ENCODE measurements at places on chromosomes 4 and X. TPM values are rescaled to one million over a fixed set of nuclear protein-coding genes. Genes with fewer than 3 reads are reported as not detected.

MFSD8 gene
- total RNA-seq = 64.4 TPM

TRIM60 gene
- total RNA-seq = not detected

DNA sequence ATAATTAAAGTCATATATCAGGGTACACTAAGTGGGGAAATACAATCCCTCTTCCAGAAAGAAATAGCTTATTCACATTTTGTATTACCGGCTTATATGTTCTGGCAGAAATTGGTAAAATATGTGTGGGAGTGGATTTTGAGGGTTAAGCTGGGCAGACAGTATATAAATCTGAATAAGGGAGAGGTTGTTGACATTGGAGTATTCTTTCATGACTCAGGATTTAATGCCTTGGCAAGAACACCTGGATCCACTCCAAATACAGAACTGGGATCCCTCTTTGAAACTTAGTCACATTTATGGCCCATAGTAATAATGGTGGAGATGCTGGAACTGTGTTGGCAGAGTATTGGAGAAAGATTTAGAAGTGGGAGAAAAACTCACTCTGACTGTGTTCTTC lies 54.3 kb upstream of the TET2 start:
- no peak for DNase-seq

GRCh38 chr4:90641861-90642599 lies 514.8 kb downstream of the CCSER1 start:
- DNase-seq = no peak

- DNase-seq = no peak
These were observed 4.5 kb downstream of the CUL4B start for GRCh38 chrX:120556251-120556650.

GRCh38 chr4:89368861-89369260 lies 61.3 kb upstream of the GPRIN3 start:
- no peak for DNase-seq

DNA sequence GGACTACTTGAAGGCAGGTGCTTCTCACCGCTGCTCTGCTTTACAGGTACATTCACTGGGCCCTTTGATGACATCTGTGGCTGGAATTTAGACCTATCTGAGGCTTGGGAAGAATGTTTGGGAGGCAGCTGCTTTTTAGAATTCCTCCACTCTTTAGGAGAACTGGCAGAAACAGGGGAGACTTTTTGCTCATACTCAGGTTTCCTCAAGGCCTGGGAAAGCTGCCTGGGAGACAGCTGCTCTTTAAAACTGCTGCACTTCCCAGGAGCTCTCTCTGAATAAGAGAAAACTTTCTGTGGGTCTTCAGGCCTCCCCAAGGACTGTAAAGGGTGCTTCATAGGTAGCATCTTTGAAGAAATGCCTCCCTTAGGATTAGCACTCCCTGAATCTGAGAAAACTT lies 14.3 kb downstream of the CT47C1 start:
- no peak for DNase-seq

- DNase-seq = no peak
These were observed 122.5 kb upstream of the HCCS start for GRCh38 chrX:10988653-10989052.

PPEF2 gene
- not detected for total RNA-seq

DNA sequence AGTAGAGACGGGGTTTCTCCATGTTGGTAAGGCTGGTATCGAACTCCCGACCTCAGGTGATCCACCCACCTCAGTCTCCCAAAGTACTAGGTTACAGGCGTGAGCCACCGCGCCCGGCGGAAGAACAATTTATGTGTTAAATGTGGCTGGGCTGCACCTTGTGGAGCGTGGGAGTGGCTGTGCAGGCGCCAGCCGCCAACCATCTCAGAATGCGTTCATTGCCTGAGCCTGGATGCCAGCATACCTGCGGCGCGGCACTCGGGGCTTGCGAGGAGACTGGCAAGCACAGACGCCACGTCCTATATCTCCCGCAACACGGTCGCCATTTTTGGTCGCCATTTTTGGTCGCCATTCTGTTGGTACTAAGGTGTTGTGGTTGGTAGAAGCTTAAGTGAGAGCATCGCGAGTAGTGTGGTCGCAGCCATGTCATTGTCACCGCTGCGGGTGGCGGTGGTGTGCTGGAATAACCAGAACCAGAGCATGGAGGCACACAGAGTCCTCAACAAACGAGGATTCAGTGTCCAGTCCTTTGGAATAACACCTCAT lies 193.6 kb upstream of the HTR2C start:
- no peak for DNase-seq

- no peak for DNase-seq
These were observed 223.0 kb downstream of the PAPSS1 start for GRCh38 chr4:107497054-107497453.

GLRA2 gene
- 1.6 TPM for total RNA-seq

IBSP gene
- not detected for total RNA-seq

TMEM31 gene
- not detected for total RNA-seq

DNA sequence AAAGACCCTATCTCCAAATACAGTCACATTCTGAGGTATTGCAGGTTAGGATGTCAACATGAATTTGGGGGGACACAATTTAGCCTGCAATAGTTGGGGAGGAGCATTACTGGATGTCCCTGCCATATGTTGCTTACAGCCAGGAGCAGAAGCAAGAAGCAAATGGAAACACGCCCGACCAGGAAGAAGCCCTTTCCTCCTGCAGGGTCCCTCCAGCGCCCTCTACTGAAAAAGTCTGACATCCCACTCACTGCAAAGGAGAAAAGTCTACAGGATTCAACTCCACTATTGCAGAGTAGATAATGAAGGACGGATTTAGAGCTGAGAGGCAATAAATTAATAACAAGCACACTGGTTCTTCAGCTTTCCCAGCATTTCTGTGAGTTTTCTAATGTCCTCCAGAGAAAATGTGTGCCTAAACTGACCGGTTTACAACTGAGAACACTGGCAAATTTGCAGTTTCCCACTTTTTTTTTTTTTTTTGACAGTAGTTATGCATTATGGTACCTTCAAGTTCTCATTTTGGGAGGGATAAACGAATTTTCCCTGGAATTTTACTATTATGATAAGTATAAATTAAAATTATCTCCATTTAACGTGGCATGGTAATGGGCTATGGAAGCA lies 31.7 kb downstream of the COQ2 start:
- no peak for DNase-seq

DNA sequence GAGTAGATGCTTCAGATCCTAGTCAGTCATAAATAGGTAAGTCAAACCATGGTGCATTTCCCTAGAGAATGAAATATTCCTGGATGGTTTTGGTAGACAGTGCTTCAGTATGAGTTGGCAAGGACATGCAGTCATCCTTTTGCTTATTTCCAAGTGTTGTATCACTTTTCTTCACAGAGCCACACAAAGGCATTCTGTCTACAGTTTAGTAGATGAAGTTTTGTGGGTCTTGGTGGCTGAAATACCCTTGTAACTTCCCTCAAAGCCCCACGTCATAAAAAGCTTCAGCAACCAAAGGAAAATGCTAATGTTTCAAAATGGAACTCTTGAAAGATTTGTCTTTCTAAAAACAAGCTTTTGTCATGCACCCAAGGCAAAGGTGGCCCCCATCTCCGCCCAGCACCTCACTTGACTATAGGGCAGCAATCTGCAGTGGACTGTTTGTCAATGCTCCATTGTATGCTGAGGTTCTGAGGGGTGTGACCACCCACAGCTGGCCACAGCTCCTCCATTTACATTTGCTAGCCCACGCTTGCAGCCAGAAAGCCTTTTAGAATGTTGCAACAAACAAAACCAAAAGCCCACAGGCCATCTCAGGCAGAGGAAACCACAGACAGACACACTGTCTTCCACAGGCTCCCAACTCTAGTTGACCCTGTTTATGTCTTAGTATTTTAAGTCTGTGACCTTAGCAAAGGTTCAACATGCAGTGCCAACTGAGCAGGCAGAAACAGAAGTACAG lies 87.1 kb upstream of the FAM9C start:
- no peak for DNase-seq

TSPAN6 gene
- total RNA-seq = 76.8 TPM

APOO gene
- total RNA-seq = 10.6 TPM

STAP1 gene
- 0.63 TPM for total RNA-seq

DNA sequence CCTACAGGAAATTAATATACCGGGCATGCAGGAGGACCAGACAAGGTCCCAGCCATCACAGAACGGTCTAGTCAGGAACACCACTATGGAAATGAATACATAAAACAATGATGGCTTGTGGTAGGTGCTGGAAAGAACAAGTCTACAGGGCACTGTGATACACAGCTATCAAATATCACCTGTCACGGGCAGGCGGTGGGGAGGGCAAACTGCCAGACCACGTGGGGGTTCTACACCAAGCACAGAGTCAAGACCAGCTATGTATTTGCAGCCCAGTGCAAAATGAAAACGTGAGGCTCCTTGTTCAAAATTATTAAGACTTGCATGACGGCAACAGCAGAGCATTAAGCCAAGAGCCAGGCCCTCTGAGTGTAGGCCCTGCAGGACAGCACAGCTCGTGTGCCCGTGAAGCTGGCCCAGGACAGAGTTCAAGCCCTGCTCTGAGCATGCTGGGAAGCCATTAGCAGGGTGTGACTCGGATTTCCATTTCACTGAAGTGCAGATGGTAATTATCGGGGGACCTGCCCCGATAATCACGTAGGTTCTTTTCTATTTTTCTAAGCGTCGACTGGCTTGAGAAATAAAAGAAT lies 83.6 kb downstream of the JAKMIP1 start:
- DNase-seq = no peak

MAOB gene
- 12.3 TPM for total RNA-seq

RTL9 gene
- 0.48 TPM for total RNA-seq

- peak; percentile 2 for DNase-seq
These were observed 232.3 kb downstream of the PABPC4L start for GRCh38 chr4:133969202-133969848.

PRRG3 gene
- 15.2 TPM for total RNA-seq

SPANXN4 gene
- total RNA-seq = not detected

FMR1 gene
- 87.0 TPM for total RNA-seq

DNA sequence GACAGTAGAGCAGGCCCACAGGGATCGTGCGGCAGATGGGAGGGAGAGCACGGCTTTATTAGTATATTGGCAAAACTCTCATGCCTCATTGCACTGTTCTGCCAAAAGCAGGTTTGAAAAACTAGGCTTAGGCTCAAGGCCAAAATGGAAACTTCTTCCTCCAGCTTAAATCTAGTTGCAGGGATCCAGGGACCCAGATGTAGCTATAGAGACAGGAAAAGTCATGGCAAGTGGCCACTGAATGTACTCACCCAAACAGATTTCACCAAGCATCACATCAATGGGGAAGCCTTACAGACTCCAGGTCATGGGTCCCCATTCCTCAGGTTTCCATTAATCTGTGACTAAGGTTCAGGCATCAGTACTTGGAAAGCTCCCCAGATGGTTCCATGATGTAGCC lies 149.2 kb downstream of the STK32B start:
- DNase-seq = no peak

DNA sequence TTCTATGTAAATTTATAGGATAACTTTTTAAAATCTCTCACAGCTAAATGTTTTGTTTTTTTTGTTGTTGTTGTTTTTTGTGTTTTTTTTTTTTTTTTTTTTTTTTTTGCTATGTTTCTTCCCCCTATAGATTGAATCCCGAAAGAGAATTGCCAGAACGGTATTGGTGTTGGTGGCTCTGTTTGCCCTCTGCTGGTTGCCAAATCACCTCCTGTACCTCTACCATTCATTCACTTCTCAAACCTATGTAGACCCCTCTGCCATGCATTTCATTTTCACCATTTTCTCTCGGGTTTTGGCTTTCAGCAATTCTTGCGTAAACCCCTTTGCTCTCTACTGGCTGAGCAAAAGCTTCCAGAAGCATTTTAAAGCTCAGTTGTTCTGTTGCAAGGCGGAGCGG lies 4.1 kb downstream of the BRS3 start:
- no peak for DNase-seq

GRCh38 chr4:81773557-81773956 lies 301.9 kb upstream of the RASGEF1B start:
- DNase-seq = no peak

MEPE gene
- not detected for total RNA-seq

GLRA3 gene
- total RNA-seq = 0.16 TPM

TLR6 gene
- 8.8 TPM for total RNA-seq

- no peak for DNase-seq
These were observed 11.9 kb downstream of the RPS6KA3 start for GRCh38 chrX:20254712-20255299.

GRCh38 chr4:156638334-156638733 lies 333.3 kb downstream of the PDGFC start:
- no peak for DNase-seq

- DNase-seq = no peak
These were observed 10.8 kb upstream of the AFAP1 start for GRCh38 chr4:7950301-7951092.

IDH3G gene
- total RNA-seq = 21.0 TPM

GRCh38 chr4:11496351-11496829 lies 67.7 kb upstream of the HS3ST1 start:
- no peak for DNase-seq

- DNase-seq = no peak
These were observed 415 bp upstream of the TENM3 start for GRCh38 chr4:182242787-182243186.

Data from urinary bladder (tissue), 4 donors.